ENCODE measurements at places on chromosomes 1 and 21. TPM values are rescaled to one million over a fixed set of nuclear protein-coding genes. Genes with fewer than 3 reads are reported as not detected.

- DNase-seq, result no peak
These were observed 7.5 kb upstream of the C2CD2 start for GRCh38 chr21:41961282-41961701.

DNA sequence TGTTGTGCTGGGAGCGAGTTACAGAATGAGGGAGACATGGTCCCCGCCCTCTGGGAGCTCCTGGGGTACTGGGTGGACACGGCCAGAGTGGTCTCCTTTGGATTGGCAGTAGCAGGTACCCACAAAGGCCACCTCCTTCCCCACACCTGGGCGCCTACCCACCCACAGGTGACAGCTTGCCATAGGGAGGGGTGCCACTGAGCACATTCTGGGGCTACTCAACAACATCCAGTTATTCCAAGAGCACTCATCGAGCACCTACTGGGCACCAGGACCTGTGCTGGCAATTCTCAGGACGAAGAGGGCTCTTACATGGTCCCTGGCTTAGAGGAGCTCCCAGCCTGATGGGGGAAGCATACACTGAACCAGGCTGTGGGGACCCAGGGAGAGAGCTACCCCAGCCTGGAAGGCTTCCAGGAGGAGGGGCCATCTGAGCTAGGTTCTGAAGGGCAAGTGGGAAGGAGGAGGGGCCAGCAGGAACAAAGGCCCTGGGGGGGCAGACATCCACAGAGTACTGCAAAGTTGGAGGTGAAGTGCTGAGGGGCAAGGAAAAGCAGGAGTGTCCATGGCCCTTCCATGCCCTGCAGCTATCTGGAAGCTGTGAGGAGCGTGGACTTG lies 22.0 kb downstream of the MRPL37 start:
- DNase-seq, result no peak

FAM3B gene
- 4.2 TPM for total RNA-seq

MYBPH gene
- not detected for total RNA-seq

SPRR2E gene
- total RNA-seq, result not detected

COL8A2 gene
- total RNA-seq, result 10.0 TPM

Measured in thyroid gland (tissue), 4 donors.